Activated gamma-delta T cell treated with Interleukin-2 at 50 U/mL for 16 hours (primary cell): ENCODE measurements at places on chromosomes 2 and 18.

GRCh38 chr2:181172676-181173075 is 192.3 kb downstream of the UBE2E3 start:
- DNase-seq: no peak

DNA sequence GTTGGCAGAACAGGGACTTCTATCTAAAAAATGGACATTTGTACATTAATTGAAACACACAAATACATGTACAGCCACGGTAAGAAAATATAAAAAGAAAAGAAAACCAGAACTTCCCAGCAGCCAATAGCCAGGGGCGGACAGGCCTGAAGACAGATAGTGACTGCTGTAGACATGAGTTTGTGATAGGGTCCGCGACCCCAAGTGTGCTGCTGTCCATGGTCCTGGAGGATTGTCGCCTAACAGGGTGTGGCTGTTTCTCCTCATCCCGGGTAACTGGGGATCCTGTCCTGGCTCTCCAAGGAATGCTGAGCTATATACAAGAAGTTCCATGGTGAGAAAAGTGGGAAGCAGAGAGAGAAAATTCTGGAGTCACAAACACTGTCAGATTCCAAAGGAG is 266.5 kb upstream of the SALL3 start:
- DNase-seq: no peak

DNA sequence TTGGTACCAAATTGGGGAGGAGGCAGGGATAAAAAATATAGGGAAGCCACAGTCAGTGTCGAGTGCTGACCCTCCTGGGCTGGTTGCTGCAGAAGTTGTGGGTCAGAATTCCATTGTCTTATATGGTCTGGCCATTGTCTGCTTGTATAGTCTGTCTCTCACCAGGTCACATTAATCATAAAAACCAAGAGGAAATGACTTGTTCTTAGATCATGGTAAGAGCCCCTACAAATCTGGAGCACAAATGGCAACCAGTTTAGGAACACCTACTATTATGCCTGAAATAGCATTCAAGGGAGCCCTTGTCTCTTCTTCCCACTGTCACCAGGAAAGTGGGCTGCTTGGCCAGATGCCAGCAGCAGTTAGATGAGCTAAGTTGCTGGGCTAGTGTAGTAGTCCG is 119.7 kb upstream of the RMP24 start:
- no peak for DNase-seq

GRCh38 chr18:22309191-22309590 is 108.5 kb downstream of the CTAGE1 start:
- no peak for DNase-seq

DNA sequence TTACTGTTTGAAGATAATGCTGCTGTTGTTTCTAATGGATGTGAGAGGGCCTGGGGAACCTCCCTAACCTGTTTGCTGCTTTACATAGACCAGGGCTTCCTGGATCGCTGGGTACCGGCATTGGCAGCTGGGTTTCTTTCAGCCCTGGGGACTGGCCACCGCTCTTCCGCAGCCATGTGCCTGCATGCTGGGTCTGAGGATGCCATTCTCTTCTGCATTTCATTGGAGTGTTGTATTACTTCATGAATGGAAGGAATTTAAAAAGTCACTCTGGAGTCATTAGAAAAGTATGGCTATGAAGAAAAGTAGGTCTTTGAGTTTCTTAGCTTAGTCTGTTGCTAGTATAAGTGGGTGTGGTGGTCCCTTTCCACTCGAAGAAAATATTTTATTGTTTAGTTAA is 107.3 kb upstream of the MGAT5 start:
- DNase-seq: no peak

- DNase-seq: no peak
Observed at GRCh38 chr2:54455563-54456361, at the start of gene SPTBN1. SPTBN1 (plus strand) TSS chr2:54456327; CDS start chr2:54526419, 70,092 bp downstream.

GRCh38 chr2:144607891-144608521 is 88.1 kb upstream of the ZEB2 start:
- no peak for DNase-seq

DNA sequence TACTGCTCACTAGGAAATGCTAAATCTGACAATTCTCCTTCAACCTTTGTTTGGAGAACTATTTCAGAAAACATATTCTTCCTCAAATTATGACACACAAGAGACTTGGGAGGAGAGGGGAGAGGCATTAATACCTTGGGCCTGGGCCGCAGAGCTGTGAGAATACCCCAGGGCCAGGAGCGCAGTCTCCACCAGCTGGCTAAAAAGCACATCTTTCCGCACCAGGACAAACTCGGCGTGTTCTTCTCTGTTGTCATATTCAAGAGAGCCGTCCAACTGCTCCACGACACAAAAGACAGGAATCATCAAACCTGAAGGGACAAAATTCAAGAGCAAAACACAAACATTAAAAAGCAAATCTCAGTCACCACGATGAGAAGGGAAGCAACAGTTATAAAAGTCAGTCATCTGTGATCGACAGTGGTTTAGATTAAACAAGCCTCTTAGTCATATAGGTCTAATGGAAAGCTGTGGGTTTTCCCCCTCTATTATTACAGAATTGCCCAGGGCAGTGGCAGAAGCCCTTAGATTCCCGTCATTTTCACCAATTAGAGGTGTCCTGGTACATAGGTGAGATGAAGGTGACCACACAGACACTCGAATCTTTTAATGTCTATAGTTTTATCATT is 24.4 kb downstream of the SATB2 start:
- DNase-seq: no peak
